ENCODE measurements at places on chromosomes 3 and 15. TPM values are rescaled to one million over a fixed set of nuclear protein-coding genes. Genes with fewer than 3 reads are reported as not detected.

DNA sequence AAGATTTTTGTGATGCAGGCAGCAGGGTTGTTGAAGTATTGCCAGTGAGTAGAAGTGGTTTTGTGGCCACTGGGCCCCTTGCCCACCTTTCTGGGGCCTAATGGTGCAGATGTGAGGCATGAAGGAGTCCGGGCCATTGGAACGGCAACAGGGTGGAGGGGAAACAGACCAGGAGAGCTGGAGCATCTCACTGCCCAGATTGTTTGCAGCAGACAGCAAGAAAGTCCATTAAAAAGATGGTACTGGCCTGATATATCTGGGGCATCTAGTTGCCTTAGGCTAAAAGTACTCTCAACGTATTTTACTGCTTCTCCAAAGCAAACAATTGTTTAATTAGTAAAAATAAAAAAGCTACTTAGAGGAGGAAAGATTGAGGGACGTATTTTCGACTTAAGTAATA, 298.4 kb downstream of the SATB1 start:
- H3K4me3 ChIP-seq = no peak overlapping the region
- no peak overlapping the region for H3K27ac ChIP-seq
- H3K36me3 ChIP-seq = no peaks in the 10 kb centered on the region
- H3K27me3 ChIP-seq = no peaks in the 10 kb centered on the region
- DNase-seq = no peak

DNA sequence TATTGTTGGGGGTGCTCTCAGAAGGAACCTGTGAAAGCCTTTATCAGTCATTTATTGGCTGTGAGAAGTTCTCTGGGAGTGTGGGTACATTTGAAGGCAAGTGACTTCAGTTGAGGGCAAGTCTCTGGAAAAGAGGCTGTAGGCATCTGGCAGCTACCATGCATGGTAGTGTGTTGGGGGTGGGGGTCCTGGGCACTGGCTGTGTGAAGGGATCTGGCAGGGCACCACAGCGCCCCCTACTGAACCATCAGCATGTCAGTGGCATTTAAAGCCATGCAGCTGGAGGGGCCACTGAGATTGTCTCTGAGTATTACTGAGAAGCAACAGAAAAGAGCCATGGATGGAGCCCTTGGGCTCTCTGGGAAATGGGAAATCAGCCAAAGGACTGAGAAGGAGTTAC, 30.6 kb downstream of the CRTAP start:
- no peaks in the 10 kb centered on the region for H3K4me1 ChIP-seq
- no peak overlapping the region for H3K27ac ChIP-seq
- H3K4me3 ChIP-seq = no peak overlapping the region
- peak; percentile 85 for DNase-seq
- H3K27me3 ChIP-seq = no peaks in the 10 kb centered on the region

GRCh38 chr3:120552184-120553172, 43.7 kb upstream of the NDUFB4 start:
- H3K4me1 ChIP-seq = no peaks in the 10 kb centered on the region
- no peak for DNase-seq
- no peaks in the 10 kb centered on the region for H3K27me3 ChIP-seq
- H3K36me3 ChIP-seq = no peaks in the 10 kb centered on the region
- no peak overlapping the region for H3K27ac ChIP-seq

DNA sequence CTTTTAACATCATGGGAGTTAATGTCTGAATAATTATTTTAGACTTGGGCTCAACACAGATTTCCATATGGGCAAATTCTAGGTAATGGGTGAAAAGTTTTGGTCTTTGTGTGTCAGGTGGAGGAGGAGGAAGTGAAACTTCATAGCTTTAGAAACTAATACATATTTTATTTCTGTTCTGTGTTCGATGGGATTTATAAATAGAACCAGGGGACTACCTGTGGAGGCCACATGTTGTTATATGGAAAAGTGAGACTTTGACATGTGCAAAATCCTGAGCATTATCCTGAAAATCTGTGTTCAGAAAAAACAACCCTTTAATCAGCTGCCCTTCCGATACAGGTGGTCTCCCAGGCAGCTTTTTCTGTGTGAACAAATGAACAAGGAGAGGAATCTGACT, 209.5 kb downstream of the SOX2 start:
- peaks cover 13% of the 10 kb centered on the region for H3K4me1 ChIP-seq
- no peak for DNase-seq
- H3K36me3 ChIP-seq = no peaks in the 10 kb centered on the region
- no peaks in the 10 kb centered on the region for H3K27me3 ChIP-seq

DNA sequence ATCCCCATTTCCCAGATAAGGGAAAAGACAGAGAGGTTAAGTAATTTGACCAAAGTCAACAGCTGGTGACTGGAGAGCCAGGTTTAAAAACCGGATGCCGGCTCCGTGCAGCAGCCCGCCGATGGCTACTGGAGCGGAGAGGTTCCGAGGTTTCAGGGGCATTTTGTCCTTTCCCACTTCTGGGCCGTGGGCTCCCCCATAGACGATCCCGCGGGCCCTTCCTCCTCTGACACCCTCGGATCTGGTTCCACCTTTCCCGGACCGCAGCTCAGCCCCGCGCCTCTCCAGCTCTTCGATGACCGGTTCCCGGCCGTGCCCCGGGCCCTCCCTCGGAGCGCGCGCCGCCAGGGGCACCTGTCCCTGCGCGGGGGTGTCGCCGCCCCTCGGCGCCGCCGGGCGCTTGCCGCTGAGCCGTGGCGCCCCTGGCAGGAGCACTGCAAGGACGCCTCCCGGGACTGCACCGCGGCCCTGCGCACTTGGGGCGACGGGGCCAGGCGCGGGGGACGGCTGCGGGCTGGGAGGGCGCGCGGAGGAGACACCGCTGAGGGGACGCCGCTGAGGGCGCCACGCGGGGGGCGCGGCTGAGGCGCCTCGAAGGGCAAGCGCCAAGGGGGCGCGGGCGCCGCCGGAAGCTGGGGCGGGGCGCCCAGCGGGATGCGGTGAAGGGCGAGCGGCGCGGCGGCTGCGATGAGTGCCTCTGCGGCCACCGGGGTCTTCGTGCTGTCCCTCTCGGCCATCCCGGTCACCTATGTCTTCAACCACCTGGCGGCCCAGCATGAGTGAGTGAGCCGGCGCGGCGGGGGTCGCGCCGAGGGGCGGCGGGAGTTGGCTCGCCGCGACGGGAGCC, at the start of gene TM6SF1:
Gene TM6SF1, plus strand, starts transcription at position 652 of the 847 bp plus-strand sequence. Its CDS starts 36 bp downstream, at position 688.
- no peaks in the 10 kb centered on the region for H3K36me3 ChIP-seq
- no peak within 1 kb of the TSS for H3K27ac ChIP-seq
- DNase-seq = peak; percentile 50
- H3K4me1 ChIP-seq = peaks cover 4% of the 10 kb centered on the region

GRCh38 chr15:42042602-42043400, 22.0 kb upstream of the PLA2G4E start:
- H3K36me3 ChIP-seq = no peaks in the 10 kb centered on the region
- no peak overlapping the region for H3K27ac ChIP-seq

The TYRO3 gene
- 61.0 TPM for total RNA-seq

Data from GM23338 (cell line).